ENCODE measurements at places on chromosomes 11 and 22.

- H3K36me3 ChIP-seq = no peaks in the 10 kb centered on the region
- H3K27ac ChIP-seq = no peak overlapping the region
- H3K27me3 ChIP-seq = no peaks in the 10 kb centered on the region
- no peaks in the 10 kb centered on the region for H3K4me1 ChIP-seq
Measured at GRCh38 chr22:25193548-25193947, 6.1 kb upstream of the CRYBB3 start.

DNA sequence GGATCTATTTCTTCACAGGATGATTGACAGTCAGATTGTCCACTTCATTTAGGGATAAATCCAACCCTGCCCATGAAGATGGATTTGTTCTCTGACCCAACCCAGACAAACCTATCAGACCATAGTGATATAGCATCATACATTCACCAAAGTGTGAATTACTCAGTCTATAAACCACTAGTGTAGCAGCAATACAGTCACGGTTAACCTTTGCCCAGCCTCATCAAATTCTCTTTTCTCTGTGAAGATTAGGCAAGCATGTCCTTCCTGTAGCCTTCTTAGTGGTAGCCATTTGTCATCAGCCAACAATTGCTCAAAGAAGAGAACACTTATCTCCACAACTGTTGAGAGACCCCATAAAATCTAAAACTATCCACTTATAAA lies 14.4 kb upstream of the BIRC2 start:
- H3K27me3 ChIP-seq = no peaks in the 10 kb centered on the region
- no peak for DNase-seq
- H3K4me3 ChIP-seq = no peak overlapping the region
- H3K27ac ChIP-seq = no peak overlapping the region

DNA sequence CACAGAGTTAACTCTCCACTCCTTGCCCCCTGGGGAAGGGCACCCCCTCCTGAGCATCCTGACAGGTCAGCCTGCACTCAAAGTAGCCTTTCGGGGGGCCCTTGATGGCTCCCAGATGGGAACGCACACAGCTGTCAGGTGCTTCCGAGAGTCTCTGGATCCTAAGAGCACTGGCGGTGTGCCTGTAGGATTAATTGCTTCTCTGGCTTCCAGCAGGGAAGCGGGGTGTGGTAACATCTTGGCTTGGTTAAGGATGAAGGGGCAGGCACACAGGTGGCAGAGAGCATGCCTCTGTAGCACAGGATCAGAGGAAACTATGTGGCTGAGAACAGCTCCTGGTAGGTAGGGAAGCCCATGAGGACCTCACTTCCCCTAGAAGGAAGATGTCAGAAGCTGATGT lies 199.8 kb downstream of the MIAT start:
- no peaks in the 10 kb centered on the region for H3K27me3 ChIP-seq
- H3K27ac ChIP-seq = no peak overlapping the region
- no peaks in the 10 kb centered on the region for H3K4me1 ChIP-seq
- no peak for DNase-seq
- H3K36me3 ChIP-seq = no peaks in the 10 kb centered on the region

DNA sequence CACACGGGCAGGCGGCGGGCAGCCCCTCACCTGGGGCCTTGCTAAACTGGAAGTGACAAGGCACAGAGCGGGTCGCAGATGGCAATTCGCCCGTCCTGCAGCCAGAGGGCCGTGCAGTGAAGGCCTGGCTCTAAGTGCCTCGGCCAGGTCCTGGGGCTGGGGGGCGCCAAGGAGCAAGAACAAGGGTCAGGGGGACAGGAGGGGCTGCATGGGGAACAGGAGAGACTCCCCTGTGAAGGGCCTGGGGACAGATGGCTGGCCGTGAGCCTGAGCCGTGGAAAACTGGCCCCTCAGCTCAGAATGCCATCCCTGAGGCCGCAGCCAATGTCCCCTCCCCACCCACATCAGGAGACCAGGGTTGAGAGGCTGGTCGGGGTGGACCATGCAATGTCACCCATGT lies 60.0 kb downstream of the RTL6 start:
- no peaks in the 10 kb centered on the region for H3K4me1 ChIP-seq
- no peak overlapping the region for H3K4me3 ChIP-seq
- no peaks in the 10 kb centered on the region for H3K27me3 ChIP-seq
- no peaks in the 10 kb centered on the region for H3K36me3 ChIP-seq

DNA sequence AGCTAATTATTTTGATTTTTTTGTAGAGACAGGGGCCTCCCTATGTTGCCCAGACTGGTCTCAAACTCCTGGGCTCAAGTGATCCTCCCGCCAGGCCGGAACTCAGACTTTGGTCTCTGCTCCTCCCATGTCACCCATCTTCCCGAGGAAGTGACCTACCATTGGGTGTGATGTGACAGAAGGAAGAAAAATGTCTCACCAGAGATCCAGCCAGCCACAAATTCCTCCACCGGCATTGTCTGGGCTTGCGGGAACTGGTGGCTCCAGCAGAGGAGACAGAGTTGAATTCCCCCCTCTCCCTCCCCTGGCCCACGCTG lies 772 bp downstream of the SLC25A45 start:
- H3K27me3 ChIP-seq = no peaks in the 10 kb centered on the region
- no peak for DNase-seq
- no peak overlapping the region for H3K27ac ChIP-seq

GRCh38 chr22:24325105-24325757 lies 54.6 kb downstream of the SPECC1L start:
- H3K36me3 ChIP-seq = peaks cover 12% of the 10 kb centered on the region
- no peaks in the 10 kb centered on the region for H3K27me3 ChIP-seq
- no peak overlapping the region for H3K4me3 ChIP-seq
- no peaks in the 10 kb centered on the region for H3K4me1 ChIP-seq

DNA sequence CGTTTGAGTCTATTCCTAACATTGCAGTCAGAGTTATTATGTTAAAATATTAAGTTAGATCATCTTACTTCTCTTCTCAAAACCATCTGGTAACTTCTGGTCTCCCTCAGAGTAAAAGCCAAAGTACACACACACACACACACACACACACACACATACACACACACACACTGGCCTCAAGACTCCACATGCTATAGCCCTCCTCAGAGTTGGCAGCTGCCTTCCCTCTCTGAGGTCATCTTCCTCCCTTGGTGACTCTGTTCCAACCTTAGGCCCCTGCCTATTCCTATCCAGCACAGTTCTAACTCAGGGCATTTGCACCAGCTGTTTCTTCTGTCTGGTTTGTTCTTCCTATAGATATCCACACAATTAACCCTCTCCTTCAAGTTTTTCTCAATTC lies 272.0 kb upstream of the SESN3 start:
- H3K4me1 ChIP-seq = peaks cover 8% of the 10 kb centered on the region
- H3K36me3 ChIP-seq = no peaks in the 10 kb centered on the region
- no peak overlapping the region for H3K4me3 ChIP-seq
- H3K27me3 ChIP-seq = no peaks in the 10 kb centered on the region
- no peak overlapping the region for H3K27ac ChIP-seq
